ENCODE measurements at places on chromosomes 16 and 17.

- no peak for DNase-seq
These were observed 27.5 kb downstream of the TRPV3 start for GRCh38 chr17:3529817-3530741.

GRCh38 chr17:47905221-47905733 lies 9.2 kb downstream of the SP2 start:
- peak; percentile 53 for DNase-seq

GRCh38 chr17:77429369-77429968 lies 288.7 kb downstream of the SEC14L1 start:
- DNase-seq, result no peak

DNA sequence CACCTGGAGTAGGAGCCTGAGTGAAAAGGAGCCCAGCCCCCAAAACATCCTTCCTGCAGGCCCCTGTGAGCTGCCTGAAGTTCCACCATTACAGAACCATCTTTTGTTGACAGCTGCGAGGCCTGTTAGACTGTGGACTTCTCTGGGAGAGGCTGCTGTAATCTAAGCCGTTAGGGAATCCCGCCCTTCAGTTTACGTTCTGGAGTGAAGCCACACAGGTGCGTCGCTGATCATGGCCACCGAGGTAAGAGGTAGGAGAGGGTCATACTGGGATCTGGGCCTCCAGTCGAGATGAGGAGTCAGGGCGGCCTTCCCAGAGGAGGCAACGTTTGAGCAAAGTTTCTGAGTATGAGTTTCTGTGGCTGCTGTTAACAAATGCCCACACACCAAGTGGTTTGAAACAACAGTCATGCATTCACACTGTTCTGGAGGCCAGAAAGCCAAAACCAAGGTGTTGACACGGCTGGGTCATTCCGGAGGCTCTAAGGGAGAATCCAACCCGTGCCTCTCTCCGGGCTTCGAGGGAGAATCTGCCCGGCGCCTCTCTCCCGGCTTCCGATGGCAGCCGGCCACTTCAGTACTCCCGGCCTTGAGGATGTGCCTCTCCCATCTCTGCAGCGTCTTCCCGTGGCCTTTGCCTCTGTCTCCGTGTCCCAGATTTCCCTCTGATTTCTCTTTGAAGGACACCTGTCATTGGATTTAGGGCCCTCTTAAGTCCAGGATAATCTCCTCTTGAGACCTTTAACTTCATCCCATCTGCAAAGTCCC lies 26.6 kb upstream of the ATP2C2 start:
- no peak for DNase-seq
